ENCODE measurements at places on chromosomes 13 and 19. TPM values are rescaled to one million over a fixed set of nuclear protein-coding genes. Genes with fewer than 3 reads are reported as not detected.

The ZNF382 gene
- total RNA-seq: 24.8 TPM

The HPN gene
- total RNA-seq: not detected

The TRMT1 gene
- total RNA-seq: 81.6 TPM

The IL11 gene
- not detected for total RNA-seq

The LATS2 gene
- 2.9 TPM for total RNA-seq

The KIR3DL1 gene
- not detected for total RNA-seq

The FFAR2 gene
- 0.15 TPM for total RNA-seq

The LYPD5 gene
- total RNA-seq: not detected

The RAB4B gene
- total RNA-seq: 104 TPM

The ZNF835 gene
- 10.1 TPM for total RNA-seq

DNA sequence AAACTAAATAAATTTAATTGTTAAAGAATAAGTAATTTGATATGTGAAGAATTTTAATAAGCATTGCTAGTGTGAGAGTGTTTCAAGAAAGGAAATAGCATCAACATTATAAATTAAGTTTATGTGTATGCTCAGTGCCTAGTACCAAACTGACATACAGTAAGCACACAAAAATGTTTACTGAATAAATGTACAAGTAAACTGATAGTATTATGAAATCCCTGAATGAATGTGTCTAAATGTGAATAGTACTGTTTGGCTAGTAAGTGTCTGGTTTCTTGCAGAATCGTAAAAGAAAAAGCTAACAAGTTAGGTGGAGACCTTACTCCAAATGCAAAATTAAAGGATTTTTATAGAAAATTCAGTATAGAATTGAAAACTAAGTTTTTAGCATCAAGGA is 233.6 kb downstream of the PCDH9 start:
- no peaks in the 10 kb centered on the region for H3K36me3 ChIP-seq
- DNase-seq: no peak
- H3K27me3 ChIP-seq: no peaks in the 10 kb centered on the region
- H3K27ac ChIP-seq: peak overlapping the region; percentile 90

GRCh38 chr13:40236566-40237168 is 429.8 kb downstream of the FOXO1 start:
- no peak overlapping the region for H3K27ac ChIP-seq
- no peaks in the 10 kb centered on the region for H3K36me3 ChIP-seq
- DNase-seq: no peak
- H3K27me3 ChIP-seq: no peaks in the 10 kb centered on the region
- H3K4me1 ChIP-seq: no peaks in the 10 kb centered on the region

- DNase-seq: peak; percentile 15
- H3K36me3 ChIP-seq: no peaks in the 10 kb centered on the region
- no peak overlapping the region for H3K27ac ChIP-seq
- no peaks in the 10 kb centered on the region for H3K27me3 ChIP-seq
Measured at GRCh38 chr19:50565984-50566903, 2.0 kb downstream of the LRRC4B start.

DNA sequence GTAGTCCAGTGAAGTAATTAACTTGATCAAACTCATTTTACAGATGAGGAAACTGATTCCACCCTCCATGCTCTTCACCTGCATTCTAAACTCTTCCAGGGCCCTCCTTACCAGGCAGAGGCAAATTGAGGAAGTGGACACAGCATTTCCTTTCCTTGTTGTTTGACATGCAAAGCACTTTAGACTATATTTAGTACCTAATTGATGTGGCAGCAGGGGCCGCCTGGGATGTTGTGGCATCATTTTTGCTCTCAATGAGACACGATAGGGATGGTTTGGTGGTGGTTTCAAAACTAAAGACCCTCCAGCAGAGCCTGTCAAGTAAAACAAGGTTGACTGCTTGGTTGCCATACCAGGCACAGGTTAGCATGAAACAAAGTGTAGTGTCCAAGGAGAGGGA is 7.9 kb downstream of the SIPA1L3 start:
- peak; percentile 75 for DNase-seq
- H3K4me3 ChIP-seq: peak overlapping the region; percentile 16
- no peaks in the 10 kb centered on the region for H3K27me3 ChIP-seq
- H3K27ac ChIP-seq: peak overlapping the region; percentile 84
- peaks cover 87% of the 10 kb centered on the region for H3K4me1 ChIP-seq

GRCh38 chr13:104632736-104633135 is 1566.5 kb upstream of the SLC10A2 start:
- DNase-seq: no peak
- H3K27me3 ChIP-seq: no peaks in the 10 kb centered on the region
- H3K27ac ChIP-seq: no peak overlapping the region
- H3K4me3 ChIP-seq: no peak overlapping the region
- H3K4me1 ChIP-seq: no peaks in the 10 kb centered on the region
- H3K36me3 ChIP-seq: no peaks in the 10 kb centered on the region

- no peak overlapping the region for H3K4me3 ChIP-seq
- no peak overlapping the region for H3K27ac ChIP-seq
- no peaks in the 10 kb centered on the region for H3K4me1 ChIP-seq
- DNase-seq: no peak
Measured at GRCh38 chr13:66266761-66267160, 963.4 kb downstream of the PCDH9 start.

GRCh38 chr19:43790587-43790986 is 9.8 kb upstream of the KCNN4 start:
- peaks cover 12% of the 10 kb centered on the region for H3K27me3 ChIP-seq
- no peaks in the 10 kb centered on the region for H3K36me3 ChIP-seq
- H3K4me3 ChIP-seq: no peak overlapping the region
- no peak for DNase-seq
- no peaks in the 10 kb centered on the region for H3K4me1 ChIP-seq

DNA sequence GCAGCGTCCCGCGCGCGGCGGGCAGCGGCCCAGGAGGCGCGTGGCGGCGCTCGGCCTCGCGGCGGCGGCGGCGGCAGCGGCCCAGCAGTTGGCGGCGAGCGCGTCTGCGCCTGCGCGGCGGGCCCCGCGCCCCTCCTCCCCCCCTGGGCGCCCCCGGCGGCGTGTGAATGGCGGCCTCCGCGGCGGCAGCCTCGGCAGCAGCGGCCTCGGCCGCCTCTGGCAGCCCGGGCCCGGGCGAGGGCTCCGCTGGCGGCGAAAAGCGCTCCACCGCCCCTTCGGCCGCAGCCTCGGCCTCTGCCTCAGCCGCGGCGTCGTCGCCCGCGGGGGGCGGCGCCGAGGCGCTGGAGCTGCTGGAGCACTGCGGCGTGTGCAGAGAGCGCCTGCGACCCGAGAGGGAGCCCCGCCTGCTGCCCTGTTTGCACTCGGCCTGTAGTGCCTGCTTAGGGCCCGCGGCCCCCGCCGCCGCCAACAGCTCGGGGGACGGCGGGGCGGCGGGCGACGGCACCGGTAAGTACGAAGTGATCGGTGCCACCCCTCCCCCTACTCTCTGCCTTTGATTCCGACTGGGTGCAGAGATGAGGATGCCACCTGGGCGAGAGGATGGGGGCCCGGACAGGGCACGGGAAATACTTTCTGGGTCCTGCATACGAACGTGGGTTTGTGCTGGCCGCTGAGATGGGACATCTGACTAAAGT is 874 bp downstream of the TRIM28 start:
- no peak for DNase-seq
- peak overlapping the region; percentile 96 for H3K27ac ChIP-seq
- H3K4me3 ChIP-seq: peak overlapping the region; percentile 70
- peaks cover 17% of the 10 kb centered on the region for H3K4me1 ChIP-seq
- peaks cover 7% of the 10 kb centered on the region for H3K27me3 ChIP-seq
- peaks cover 41% of the 10 kb centered on the region for H3K36me3 ChIP-seq

DNA sequence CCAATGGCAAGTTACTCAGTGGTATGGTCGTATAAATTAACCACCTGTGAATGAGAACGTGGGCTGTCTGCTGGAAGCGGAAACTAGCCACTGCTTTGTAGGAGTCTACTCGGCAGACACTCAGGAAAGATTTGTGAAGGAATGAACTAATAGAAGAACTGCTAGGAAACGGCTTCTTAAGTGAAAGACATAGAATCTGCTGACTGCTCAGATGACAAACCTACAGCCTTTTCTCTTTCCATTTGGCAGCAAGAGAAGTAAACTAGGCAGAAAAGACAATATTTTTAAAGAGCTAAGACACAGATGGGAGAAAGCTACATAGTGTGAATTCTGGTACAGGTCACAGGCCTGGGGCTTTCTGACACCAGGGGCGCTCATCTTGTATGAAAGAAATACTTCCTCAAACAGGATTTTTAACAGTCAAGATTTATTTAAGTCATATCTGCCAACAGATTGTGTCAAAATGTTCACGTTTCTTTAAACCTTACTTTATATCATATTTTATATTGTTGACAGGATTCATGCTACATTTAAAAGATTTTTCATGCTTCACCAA is 78.4 kb downstream of the MIPEP start:
- peak; percentile 67 for DNase-seq
- no peak overlapping the region for H3K4me3 ChIP-seq
- H3K36me3 ChIP-seq: no peaks in the 10 kb centered on the region

DNA sequence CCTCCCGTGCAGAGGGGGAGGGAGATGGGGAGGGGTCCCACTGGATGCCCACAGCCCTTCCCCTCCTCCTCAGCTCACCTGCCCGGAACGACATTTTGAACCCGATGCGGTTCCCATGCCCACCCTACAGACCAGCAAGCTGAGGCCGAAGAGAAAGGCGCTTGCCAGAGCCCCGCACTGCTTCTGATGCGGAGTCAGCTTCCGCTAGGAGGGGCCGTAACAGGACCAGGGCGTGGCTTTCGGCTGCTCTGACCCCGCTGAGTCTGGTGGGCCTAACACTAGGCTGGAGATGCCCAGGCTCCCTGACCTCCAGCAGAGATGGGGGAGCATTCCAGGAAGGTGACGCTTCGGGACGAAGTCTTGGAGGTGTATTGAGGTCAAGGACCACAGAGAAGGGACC is 6.7 kb downstream of the ONECUT3 start:
- H3K27me3 ChIP-seq: peaks cover 88% of the 10 kb centered on the region
- H3K4me1 ChIP-seq: peaks cover 30% of the 10 kb centered on the region
- DNase-seq: peak; percentile 24
- no peak overlapping the region for H3K4me3 ChIP-seq
- H3K27ac ChIP-seq: no peak overlapping the region

- no peak for DNase-seq
- no peak overlapping the region for H3K27ac ChIP-seq
- no peaks in the 10 kb centered on the region for H3K27me3 ChIP-seq
- H3K4me3 ChIP-seq: no peak overlapping the region
- peaks cover 14% of the 10 kb centered on the region for H3K4me1 ChIP-seq
- no peaks in the 10 kb centered on the region for H3K36me3 ChIP-seq
Measured at GRCh38 chr13:98976941-98977340, 923 bp downstream of the DOCK9 start.

GRCh38 chr19:43664018-43664417 is 6.0 kb downstream of the PLAUR start:
- DNase-seq: peak; percentile 59
- H3K36me3 ChIP-seq: no peaks in the 10 kb centered on the region
- H3K27ac ChIP-seq: no peak overlapping the region
- peaks cover 30% of the 10 kb centered on the region for H3K4me1 ChIP-seq

GRCh38 chr19:3810708-3811355 is 24.7 kb upstream of the MATK start:
- H3K4me1 ChIP-seq: peaks cover 44% of the 10 kb centered on the region
- H3K27ac ChIP-seq: peak overlapping the region; percentile 71
- no peaks in the 10 kb centered on the region for H3K36me3 ChIP-seq
- no peaks in the 10 kb centered on the region for H3K27me3 ChIP-seq

DNA sequence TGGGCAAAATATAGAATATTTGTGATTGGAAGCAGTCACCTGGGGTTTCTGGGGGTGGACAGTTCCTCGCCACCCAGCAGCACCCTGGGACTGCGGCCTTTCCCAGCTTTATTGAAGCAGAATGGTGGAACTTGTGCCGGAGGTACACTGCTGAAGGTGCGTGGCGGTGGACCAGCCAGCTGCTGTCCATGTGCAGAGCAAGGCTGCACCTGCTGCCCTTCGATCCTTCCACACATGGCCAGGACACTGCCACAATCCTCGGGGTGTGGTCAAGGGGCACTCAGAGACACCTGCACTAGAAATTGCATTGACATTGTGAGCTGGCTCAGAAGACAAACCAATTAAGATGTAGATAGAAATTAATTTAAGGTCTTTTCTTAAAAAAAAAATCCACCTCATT is 11.4 kb upstream of the GPI start:
- no peak for DNase-seq
- H3K27me3 ChIP-seq: no peaks in the 10 kb centered on the region
- no peak overlapping the region for H3K27ac ChIP-seq
- no peaks in the 10 kb centered on the region for H3K36me3 ChIP-seq
- H3K4me3 ChIP-seq: no peak overlapping the region

GRCh38 chr19:13984875-13985741 is 21.0 kb downstream of the RFX1 start:
- H3K27ac ChIP-seq: peak overlapping the region; percentile 95
- no peaks in the 10 kb centered on the region for H3K27me3 ChIP-seq
- H3K4me3 ChIP-seq: no peak overlapping the region
- peak; percentile 87 for DNase-seq
- peaks cover 62% of the 10 kb centered on the region for H3K4me1 ChIP-seq

GRCh38 chr13:99220199-99220935 is 19.7 kb downstream of the UBAC2 start:
- H3K36me3 ChIP-seq: peaks cover 1% of the 10 kb centered on the region
- no peak overlapping the region for H3K4me3 ChIP-seq
- H3K27ac ChIP-seq: no peak overlapping the region
- peaks cover 67% of the 10 kb centered on the region for H3K4me1 ChIP-seq
- no peak for DNase-seq
- no peaks in the 10 kb centered on the region for H3K27me3 ChIP-seq

DNA sequence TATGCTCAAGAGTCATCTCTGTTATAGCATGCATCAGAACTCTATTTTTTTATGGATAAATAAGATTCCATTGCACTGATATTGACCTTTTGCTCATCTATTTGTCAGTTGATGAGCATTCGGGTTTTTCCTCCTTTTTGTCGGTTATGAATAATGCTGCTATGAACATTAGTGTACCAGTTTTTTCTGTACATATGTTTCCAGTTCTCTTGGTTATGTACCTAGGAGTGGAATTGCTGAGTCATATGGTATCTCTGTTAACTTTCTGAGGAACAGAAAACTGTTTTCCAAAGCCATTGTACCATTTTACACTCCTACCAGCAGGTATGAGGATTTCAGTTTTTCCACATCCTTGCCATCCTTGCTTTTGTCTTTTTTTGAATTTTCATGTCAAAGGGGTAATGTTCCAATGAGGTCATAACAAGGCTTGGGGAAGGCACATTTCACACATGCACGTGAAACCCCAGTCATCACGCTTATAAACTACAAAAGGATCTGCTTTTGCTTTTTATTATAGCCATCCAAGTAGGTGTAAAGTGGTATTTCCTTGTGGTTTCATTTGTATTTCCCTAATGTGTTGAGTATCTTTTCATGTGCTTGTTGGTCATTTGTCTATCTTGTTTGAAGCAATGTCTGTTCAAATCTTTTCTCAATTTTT is 14.6 kb downstream of the KBTBD7 start:
- DNase-seq: no peak
- no peaks in the 10 kb centered on the region for H3K36me3 ChIP-seq
- H3K4me1 ChIP-seq: no peaks in the 10 kb centered on the region
- H3K27me3 ChIP-seq: no peaks in the 10 kb centered on the region
